Stimulated activated CD8-positive, alpha-beta memory T cell treated with anti-CD3 and anti-CD28 coated beads, Interleukin-15, amount 100 ng/mL, for 24 hours (primary cell): ENCODE measurements at places on chromosomes 2 and 18.

DNA sequence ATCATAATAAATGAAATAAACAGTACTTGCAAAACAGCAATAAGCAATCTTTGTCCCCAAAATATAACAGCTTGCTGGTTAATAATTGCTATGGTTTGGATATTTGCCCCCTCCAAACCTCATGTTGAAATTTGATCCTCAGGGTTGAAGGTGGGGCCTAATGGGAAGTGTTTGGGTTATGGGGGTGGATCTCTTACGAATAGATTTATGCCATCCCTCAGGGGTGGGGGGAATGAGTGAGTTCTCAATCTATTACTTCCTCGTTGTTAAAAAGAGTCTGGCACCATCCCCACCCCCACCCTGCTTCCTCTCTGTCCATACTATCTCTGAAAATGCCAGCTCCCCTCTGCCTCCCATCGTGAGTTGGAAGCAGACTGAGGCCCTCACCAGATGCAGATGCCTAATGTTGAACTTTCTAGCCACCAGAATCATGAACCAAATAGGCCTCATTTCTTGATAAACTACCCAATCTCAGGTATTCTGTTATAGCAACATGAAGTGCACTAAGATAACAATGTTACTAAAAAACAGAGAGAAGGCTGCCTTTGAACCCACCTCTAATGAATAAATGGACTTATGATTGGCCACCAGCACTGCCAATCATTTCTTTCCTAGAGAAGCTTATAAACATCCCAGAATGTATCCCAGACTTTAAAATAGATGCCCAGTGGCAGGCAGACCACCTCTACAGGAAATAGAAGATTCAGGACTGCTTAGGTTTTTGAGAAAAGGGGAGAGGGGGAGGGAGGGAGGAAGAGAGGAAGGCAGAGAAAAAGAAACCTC is 90.1 kb downstream of the ALPK2 start:
- no peak for DNase-seq

DNA sequence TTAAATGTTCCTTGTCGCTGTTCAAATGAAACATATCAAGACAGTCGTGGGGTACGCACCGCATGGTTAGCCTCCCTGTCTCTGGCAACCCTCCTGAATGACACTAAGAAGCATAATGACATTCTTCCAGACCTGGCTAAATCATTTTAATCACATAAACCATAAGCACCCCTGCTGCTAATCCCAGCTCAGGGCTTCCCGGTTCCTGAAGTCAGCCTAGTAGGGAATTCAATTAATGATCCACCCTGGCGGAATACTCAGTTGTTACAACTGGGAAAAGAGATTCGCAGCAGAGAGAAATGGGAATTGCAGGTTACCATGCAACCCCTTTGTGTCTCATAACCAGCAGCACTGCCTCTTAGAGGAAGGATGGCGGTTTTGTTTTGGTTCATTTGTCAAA is 200.8 kb upstream of the AGAP1 start:
- no peak for DNase-seq

GRCh38 chr18:24560511-24560981 is 100.1 kb downstream of the HRH4 start:
- DNase-seq = no peak

GRCh38 chr2:10042301-10043161 is 819 bp upstream of the KLF11 start:
- DNase-seq = no peak

DNA sequence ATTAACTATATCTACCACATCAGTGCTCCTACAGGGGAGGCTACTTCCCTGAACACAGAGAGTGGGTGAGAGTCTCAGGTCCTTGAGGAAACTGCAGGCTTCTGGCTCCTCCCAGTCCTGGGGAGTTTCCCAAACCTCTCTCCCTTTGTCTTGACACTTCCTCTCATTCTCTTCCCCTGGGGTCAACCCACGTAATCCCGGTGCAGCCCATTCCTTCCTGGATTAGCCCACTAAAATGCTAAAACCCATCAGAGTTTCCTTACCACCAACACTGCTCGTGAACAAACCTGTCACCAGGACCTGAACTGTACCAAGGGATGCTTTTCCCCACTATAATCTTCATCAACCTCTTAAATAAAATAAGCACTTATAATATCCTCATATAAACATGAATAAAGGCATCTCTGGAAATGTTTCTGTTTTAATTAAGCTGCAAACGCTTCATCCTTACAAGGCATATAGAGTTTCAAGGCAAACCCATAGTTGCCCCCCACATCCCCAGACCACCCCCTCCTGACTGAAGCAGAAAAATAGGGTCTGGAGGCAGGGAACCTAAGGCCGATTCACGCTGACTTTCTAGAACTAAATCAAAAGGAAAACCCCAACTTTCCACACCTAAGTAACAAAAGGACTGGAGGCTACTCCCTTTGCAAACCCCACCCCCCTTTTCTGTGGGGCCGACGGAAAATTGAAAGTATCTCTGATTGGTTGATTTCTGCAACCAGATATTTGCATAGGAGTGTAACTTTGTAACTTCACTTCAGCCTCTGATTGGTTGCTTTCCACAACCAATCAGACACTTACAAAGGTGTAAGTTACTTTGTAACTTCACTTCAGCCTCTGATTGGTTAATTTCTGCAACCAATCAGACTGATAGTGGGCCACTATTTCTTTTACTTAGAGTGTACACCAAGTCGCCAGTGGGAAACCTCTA is 19.0 kb downstream of the TMSB10 start:
- no peak for DNase-seq

DNA sequence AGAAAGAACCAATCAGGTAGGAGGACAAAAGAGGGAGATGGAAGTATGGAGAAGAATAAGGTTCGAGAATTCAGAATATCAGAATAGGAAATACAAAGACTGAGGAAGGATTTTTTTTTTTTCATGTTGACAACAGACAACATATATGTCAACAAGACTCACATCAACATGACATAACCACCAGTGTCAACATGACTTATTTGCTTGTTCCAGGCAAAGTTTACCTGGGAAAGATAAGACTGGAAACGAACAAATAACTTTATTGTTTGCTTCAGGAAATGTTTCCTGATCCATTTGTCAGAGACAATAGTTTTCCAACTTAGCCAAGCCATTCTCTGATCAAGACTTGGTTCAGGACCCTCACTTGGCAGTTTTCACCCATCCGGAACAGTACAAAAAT is 321.9 kb upstream of the NETO1 start:
- DNase-seq = no peak

GRCh38 chr2:77443076-77443475 is 79.1 kb downstream of the LRRTM4 start:
- DNase-seq = no peak

DNA sequence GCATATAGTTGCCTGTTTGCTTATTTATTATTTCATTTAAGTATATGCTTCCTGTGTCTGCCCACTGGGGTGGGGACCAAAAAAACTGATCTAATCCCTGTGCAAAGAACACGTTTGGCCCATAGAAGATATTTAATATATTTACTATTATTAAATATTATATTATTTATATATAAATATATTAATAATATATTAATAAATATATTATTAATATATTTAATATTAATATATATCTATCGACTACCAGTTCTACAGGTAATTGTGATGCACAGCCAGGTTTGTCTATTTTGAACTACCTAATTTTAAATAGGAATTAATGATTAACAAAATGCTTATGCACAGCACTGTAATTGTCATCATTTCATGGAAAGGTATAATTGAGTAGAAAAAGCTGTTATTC is 288.9 kb upstream of the LYPD1 start:
- DNase-seq = no peak

DNA sequence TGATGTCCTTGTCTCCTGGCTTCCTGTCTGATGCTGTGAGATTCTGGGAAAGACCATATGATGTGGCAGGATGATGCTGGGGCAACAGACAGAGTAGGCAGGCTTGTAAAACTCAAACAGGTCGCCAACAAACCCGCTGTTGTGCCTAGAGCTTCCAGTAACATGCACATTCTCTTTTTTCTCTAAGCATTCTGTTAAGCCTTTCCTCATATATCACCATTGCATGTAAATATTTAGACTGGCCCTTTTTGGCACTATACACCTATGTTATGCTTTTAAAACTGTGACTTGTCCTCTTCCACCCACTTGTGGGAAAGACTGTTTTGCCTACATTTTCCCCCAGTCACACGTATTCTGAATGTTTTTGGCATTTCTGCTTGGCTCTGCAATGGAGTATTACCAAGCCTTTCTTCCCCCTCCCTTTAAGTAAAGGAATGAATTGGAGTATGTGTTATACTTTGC is 250.4 kb upstream of the TANK start:
- DNase-seq = no peak

- no peak for DNase-seq
Observed at GRCh38 chr18:22422909-22423548, 5.3 kb upstream of the CTAGE1 start.

- no peak for DNase-seq
Observed at GRCh38 chr2:193869564-193869963, 1674.8 kb upstream of the TMEFF2 start.

DNA sequence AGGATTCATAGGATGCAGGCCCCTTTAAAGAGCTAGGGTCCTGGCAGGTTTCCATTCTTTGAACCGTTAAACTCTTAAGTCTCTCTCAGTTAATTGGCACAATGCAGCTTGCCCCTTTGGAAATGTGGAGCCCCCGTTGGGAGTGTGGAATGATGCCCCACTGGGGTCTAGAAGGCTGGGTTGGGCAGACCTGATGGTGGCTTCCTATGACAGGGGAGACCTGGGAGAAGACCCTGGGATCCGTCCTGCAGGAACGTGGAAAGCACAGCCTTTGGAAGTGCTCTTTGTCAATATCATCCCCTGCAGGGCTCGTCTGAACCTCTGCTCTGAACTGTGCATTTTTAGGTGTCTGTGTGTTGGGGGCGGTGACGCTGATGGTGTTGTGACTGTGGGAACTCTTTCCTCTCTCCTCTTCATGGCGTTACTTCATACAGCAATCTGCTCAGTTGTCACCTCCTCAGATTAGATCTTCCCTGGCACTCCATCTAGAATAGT is 190.6 kb downstream of the MYCN start:
- no peak for DNase-seq

DNA sequence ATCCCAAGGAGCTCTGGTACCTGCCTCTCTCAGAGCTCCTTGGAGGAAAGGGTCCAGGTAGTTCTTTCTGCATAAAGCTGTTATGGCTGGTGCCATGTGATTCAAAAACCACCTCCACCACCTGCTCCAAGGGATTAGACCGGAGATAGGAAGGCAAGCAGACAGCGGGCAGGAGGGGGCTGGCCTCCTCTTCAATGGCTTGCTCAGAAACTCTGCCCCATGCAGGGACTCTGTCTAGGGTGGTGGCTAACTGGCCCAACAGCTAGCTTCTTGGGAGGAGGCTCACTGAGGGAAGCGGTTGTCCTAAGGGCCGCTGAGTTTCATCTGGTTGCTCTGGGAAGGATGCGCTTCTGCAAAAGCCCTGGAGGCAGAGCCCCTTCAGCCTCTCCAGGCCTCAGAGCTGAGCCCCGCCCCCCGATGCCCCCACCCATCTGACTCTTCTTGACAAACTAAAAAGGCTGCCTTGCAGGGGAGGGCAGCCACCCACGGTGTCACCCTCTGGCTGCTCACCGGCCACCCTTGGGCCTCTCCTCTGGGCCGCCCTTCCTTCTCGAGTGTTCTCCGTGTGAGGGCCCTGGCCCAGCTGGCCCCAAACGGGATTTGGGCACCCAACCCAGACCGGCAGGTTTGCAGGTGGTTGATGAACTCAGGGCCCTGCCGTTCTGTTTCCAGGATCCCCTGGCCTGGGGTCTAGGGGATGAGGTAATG is 90.2 kb downstream of the MCFD2 start:
- DNase-seq = no peak

DNA sequence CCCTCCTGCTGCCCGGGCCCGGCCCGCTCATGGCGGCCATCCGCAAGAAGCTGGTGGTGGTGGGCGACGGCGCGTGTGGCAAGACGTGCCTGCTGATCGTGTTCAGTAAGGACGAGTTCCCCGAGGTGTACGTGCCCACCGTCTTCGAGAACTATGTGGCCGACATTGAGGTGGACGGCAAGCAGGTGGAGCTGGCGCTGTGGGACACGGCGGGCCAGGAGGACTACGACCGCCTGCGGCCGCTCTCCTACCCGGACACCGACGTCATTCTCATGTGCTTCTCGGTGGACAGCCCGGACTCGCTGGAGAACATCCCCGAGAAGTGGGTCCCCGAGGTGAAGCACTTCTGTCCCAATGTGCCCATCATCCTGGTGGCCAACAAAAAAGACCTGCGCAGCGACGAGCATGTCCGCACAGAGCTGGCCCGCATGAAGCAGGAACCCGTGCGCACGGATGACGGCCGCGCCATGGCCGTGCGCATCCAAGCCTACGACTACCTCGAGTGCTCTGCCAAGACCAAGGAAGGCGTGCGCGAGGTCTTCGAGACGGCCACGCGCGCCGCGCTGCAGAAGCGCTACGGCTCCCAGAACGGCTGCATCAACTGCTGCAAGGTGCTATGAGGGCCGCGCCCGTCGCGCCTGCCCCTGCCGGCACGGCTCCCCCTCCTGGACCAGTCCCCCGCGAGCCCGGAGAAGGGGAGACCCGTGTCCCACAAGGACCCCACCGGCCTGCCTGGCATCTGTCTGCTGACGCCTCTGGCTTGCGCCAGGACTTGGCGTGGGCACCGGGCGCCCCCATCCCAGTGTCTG is 767 bp downstream of the RHOB start:
- no peak for DNase-seq

GRCh38 chr2:177869912-177870311 is 202.7 kb downstream of the PDE11A start:
- no peak for DNase-seq

GRCh38 chr2:238761868-238762267 is 86.0 kb upstream of the TWIST2 start:
- no peak for DNase-seq

GRCh38 chr2:223918671-223919134 is 26.4 kb downstream of the WDFY1 start:
- no peak for DNase-seq

DNA sequence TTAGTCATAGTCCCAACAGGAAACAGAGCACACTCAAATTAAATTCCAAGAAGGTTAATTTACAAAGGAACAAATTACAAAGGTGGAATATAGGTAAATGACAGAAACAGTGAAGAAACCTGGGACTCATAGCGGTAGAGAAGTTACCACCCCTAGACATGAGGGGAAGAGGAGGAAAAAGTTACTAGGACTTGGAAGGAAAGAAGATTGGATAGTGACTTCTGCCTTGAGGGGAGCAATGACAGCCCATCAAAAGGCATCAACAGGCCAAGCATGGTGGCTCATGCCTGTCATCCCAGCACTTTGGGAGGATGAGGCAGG is 2.4 kb upstream of the PDE11A start:
- DNase-seq = no peak
